ENCODE measurements at places on chromosomes 7 and 10.

DNA sequence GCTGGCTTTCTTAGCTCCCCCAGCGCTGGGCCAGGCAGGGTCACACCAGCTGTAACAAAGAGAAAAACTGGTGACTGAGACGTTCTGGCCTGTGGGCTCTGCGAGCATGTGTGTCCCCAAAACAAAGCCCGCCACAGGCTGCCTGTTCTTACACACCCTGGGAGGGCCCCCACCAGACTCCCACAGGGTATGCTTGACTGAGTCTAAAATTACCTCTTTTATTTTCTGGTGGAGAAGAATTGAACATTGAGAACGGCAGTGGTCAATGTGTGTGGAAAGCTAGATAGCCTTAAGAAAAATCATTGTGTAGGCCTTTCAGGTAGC lies 808 bp downstream of the C10orf71 start:
- DNase-seq, result peak; percentile 24

DNA sequence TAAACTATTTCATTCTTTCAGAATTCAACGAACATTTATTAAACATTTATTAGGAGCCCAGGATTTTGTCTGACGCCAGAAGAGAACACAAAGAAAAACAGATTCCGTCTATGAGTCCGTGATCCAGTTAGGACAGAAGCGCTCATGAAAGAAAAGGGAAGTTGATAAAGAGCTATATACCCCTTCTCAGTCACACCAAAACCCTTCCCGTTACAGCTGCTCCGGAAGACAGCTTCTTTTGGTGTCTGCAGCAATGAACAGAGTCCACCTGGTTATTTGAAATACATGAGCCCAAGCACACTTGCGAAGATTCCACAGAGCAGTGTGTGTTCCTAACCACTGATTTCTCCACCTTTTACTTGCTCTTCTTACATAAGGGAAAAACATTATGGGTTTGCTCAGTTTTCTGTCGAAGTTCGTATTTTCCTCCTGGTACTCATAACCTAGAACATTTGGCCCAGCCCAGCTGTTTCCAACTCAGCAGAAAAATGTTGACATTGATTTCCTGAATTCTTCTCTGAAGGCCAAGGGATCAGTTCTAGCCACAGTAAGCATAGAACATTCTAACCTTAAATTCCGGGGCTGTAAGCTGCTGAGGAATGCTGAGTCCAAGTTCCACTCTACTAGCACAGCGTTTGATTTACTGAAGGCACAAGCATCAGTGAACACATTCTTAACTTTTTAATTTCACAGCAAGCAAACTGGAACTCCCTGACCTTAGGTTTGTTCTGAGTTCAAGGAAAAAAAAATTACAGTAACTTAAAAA lies 206.5 kb downstream of the SORCS1 start:
- no peak for DNase-seq

GRCh38 chr10:61354401-61354975 lies 98.7 kb downstream of the TMEM26 start:
- no peak for DNase-seq

DNA sequence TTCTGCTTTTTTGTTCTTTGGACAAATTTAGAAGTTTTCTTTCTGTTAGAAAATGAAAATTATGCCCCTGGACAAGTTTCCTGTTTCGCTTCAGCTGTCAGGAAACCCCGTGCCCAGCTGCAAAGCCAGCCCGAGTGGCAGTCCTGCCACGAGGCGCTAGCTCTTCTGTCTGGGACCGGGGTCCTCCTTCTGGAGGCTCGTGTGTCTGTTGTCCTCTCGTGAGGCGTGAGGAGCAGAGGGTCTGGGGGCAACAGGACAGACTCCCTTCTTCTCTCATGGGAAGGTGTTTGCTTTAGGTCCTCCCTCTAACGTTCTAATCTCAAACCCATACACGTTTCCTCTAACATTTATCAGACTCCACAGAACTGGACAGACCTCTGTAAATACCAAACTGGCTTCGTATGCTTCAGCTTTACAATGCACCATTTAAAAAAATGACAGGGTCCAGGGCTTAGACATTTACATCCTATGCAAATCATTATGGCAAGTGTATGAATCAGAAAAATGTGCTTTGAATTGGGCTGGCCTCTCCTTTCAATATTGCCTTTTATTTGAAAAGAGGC lies 184.5 kb upstream of the SHH start:
- DNase-seq, result no peak

DNA sequence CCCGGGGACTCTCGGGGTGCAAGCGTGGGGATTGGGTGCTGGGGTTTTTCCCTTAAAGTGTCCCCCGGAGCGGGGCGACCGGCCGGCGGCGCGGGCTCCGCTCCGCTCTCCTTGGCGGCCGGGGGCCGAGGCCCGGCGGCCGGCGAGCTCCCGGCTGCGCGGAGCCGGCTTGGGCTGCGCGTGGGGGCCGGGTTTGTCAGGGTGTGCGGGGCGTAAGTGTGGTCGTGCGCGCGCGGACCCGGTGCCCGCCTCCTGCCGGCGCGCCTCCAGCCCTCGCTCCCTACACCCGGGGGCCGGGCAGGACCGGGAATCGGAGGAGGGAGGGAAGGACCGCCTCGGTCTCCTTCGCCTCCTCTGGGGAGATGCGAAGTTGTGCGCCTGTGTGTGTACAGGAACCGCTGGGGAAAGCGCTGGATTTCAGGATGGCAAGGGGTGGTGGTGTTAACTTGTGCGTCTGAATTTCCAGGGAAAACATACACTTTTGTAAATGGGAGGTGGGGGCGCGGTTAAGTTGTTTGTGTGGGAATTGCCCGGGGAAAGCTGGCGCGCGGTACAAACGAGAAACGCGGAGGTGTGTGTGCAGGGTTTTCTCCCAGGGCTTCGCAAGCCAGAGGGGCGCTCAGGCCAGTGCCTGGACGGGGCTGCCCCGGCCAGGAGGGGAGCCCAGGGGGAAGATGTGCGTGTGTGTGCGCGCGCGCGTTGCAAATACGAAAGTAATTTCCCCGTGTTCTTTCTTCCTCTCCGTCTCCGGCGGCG lies 737 bp downstream of the ZMIZ1 start:
- DNase-seq, result no peak

DNA sequence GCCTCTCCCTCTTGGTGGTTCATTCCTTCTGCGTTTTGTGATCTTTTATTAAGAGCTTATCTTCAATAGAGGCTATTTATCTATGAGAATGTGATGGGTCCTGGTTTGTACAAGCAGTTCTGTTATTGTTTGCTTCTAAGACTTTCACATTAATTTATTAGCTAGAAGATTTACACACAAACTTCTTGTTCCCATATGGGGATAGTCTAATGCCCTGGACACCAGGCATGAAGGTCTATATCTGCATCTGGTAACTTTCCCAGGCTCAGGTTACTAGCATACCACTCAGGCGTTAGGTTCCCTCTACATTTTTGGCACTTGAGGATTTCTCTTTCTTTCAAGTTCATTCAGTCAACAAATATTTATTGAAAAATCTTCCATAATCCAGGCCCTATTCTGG lies 7.7 kb downstream of the XPNPEP1 start:
- no peak for DNase-seq

DNA sequence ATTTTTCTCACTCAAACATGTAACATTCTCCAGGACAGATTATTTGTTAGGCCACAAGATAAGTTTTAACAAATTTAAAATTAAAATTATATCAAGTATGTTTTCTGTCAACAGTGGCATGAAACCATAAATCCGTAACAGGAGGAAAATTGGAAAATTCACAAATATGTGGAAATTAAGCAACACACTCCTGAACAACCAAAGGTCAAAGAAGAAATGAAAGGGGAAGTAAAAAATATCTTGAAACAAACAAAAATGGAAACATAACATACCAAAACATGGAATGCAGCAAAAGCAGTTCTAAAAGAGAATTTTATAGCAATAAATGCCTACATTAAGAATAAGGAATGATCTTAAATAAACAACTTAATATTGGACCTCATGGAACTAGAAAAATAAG lies 147.3 kb downstream of the ZEB1 start:
- DNase-seq, result no peak

DNA sequence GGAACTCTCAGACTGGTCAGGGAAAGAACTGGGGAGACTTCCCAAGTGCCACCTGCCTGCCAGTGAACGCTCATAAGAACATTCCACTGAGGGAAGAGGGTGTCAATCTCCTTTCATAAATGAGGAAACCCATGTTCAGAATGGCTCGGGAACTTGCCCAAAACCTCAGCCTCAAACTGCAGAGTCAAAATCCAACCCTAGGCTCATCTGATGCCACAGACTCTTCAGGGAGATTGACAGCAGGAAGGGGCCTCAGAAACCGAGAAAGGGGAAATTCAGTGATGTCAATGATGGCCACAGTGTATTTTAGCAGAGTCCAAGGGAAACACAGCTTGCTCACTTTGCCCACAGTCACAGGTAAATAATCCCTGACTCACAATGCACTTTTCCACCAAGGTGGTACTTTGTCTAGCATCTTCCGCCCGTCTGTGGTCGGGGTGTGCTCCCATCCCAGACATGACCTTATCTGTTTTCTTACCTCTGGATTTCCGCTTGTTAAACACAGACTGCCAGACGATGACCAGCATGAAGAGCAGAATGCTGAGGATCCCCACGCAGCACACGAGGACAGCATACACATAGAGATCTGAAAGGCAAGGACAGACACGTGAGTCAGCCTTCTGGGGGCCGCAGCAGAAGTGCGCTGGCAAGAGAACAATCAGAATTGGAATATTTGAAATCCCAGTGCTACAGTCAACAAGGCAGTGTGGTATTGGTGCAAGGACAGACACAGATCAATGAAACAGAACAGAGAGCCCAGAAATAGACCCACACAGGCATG lies 38.4 kb downstream of the VSTM4 start:
- peak; percentile 41 for DNase-seq

GRCh38 chr7:66883716-66884115 lies 37.3 kb upstream of the TMEM248 start:
- DNase-seq, result no peak

GRCh38 chr7:129606803-129607202 lies 4.7 kb upstream of the NRF1 start:
- DNase-seq, result no peak

GRCh38 chr7:18521236-18521589 lies 25.7 kb downstream of the HDAC9 start:
- no peak for DNase-seq

DNA sequence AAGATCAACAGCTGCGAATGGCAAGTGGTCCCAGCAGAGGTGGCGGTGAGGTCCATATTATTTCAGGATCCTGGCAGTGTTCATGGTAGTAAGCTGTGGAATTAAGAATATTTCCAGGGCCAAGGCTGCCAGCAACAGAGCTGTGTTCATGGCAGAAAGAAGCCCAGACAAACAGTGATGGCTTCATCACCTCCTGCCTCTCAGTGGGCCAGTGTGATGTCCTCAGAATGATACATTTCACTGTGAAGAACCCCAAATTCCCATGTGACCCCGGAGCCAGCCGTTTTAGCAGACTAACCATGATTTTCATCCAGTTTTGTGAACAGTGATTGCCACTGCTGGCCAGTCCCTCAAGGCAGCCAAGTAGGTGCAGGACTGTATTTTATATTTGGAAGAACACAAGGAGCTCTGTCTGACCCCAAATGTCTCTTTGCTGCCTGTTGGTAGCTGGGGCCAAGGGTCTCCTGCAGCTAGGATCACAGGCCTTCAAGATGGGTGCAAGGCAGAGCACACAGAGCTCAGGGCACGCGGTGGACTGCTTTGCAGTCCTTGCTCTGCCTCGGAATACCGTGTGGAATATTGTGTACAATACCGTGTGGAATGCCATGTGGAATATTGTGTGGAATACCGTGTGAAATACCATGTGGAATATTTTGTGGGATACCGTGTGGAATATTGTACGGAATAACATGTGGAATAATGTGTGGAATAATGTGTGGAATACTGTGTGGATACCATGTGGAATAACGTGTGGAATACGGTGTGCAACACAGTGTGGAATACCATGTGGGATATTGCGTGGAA lies 132.3 kb upstream of the CHST15 start:
- no peak for DNase-seq

GRCh38 chr7:125173571-125173970 lies 243.9 kb upstream of the POT1 start:
- no peak for DNase-seq

- DNase-seq, result no peak
Measured at GRCh38 chr7:102991077-102991539, 78.3 kb downstream of the LRRC17 start.

DNA sequence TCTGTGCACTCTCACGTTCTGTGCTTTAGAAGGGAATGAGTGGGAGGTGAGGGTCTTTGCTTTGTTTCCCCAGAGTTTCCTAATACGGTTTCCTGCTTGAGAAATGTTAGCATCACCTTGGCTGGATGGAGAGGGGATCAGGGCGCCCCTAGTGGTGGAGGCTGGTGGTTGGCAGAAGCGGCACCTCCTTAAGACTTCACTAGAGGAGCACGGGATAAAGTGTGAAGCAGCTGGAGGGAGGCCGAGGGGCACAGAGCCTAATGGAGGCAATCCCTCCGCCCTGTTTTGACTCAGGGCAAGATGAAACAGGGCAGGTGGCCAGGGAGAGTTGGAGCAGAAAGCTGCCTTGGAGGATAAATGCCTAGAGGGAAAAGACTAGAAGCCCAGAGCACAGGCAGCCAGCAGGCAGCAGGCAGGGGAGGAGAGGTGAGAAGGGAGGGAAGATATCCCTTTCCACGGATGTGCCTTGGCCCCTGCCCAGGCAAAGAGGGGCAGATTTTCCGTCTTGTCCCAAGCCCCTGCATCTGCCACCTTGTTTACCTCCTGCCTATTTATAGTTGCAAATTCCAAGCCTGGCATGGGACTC lies 56.0 kb upstream of the BTRC start:
- peak; percentile 77 for DNase-seq

- DNase-seq, result no peak
Measured at GRCh38 chr10:81104494-81104893, 566.8 kb downstream of the SH2D4B start.

GRCh38 chr7:31437250-31437865 lies 76.5 kb upstream of the ITPRID1 start:
- DNase-seq, result no peak

DNA sequence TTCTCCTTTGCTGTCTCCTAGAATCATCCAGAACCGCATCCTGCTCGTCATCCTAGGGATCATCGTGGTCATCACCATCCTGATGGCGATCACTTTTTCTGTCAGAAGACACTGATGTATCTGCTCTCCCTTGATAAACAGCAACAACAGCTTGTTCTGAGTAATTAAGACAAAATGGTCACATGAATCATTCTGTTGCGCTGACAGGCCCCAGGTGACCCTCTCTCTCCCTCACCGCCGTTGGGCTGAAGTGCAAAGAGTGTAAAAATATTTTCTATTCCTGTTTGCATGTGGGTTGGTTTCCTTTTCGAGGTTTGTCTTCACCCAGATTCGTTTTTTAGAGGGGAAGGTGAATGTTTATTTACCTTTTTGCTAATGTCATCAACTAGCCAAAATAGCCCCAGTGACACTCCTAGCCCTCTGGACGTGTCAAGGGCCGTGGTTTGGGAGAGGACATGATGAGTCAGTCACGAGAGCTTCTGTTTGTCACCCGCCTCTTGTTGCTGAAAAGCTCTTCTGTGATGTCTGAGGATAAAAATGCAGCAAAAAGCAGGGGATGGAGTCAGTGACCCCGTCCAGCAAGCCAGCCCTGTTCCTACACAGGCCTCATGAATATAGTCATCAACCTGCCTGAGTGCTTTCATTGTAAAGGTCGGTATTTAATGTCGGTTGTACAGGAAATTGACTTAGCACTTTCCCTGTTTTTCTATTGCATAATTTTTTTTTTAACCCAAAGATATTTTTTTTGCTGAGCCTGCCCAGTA lies 134.6 kb upstream of the TCF7L2 start:
- DNase-seq, result no peak
